ENCODE measurements at places on chromosomes 7 and 10. TPM values are rescaled to one million over a fixed set of nuclear protein-coding genes. Genes with fewer than 3 reads are reported as not detected.

DYNC1I1 gene
- 1.0 TPM for polyA plus RNA-seq

- no peak overlapping the region for H3K4me3 ChIP-seq
- peaks cover 48% of the 10 kb centered on the region for H3K4me1 ChIP-seq
- H3K27me3 ChIP-seq, result peaks cover 10% of the 10 kb centered on the region
- DNase-seq, result no peak
Observed at GRCh38 chr10:133068111-133069032, 19.4 kb upstream of the ADGRA1 start.

DNA sequence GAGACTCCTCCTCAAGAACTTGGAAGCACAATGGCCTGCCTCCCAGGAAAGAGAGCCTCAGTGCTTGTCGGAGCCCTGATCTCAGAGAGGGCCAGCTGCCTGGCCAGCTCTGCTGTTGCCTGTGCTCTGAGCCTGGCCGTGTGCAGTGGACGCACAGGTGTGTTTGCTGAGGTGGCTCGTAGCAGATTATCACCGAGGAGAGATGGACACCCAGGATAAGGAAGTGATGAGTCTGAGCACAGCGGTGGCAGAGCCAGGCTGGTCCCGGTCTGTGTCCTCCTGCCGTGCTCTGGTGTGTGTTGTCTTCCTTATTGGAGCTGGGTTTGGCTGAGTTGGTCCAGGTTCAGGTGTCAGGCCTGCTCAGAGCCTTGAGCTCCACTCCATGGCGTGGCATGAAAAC lies 208.5 kb downstream of the EBF3 start:
- H3K36me3 ChIP-seq, result peaks cover 11% of the 10 kb centered on the region
- no peak for DNase-seq
- H3K4me1 ChIP-seq, result peaks cover 6% of the 10 kb centered on the region
- H3K27ac ChIP-seq, result no peak overlapping the region

DNA sequence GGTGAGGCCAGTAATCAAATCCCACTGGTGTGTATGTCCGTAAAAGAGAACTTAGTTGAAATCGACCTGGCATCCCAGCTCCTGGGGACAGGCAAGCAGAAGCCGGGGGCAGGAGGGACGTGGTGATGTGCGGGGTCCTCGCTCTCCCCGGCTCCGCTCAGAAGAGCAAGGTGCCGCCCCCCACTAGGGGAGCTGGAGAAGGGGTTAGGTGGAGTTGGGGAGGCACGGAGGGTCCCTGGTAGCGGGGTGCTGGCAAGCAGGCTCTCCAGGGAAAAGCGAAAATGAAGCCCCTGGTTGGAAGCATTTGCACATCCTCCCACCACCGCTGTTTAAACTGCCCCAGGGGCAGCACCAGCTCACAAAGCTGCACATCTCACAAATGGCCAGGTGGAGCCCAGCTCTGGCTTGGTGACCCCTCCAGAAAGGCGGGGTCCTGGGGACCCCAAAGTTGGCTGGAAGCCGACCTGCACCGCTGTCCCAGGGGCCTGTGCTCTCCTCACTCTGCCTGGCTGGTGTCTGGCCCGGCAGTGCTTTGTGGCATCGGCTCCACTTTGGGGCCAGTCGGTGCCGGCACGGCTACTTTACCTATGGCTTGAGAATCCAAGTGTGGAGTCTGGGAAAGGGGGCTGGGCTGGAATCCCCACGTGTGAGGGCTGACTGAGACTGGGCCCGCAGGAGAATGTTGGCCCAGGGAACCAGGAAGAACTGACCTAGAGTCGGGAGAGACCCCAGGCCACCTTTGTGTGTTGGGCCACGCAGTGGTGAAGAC lies 2.9 kb upstream of the CFAP46 start:
- peaks cover 44% of the 10 kb centered on the region for H3K27me3 ChIP-seq
- H3K4me3 ChIP-seq, result no peak overlapping the region
- DNase-seq, result no peak
- H3K36me3 ChIP-seq, result no peaks in the 10 kb centered on the region
- H3K27ac ChIP-seq, result no peak overlapping the region
